Neural progenitor cell (in vitro differentiated cells): ENCODE measurements at places on chromosomes 13 and 19.
A peak's percentile ranks its signal among the peaks of the same experiment; 100 is the strongest.

- no peak for DNase-seq
Measured at GRCh38 chr13:39789451-39789850, 134.0 kb downstream of the COG6 start.

- DNase-seq = no peak
Measured at GRCh38 chr13:64052521-64052920, 2636.9 kb upstream of the PCDH20 start.

GRCh38 chr13:69857183-69857821, 250.3 kb upstream of the ATXN8OS start:
- DNase-seq = peak; percentile 75

- DNase-seq = no peak
Measured at GRCh38 chr13:98480915-98481877, 95.7 kb downstream of the STK24 start.

GRCh38 chr19:10815007-10815536, 20.9 kb downstream of the TMED1 start:
- no peak for DNase-seq

GRCh38 chr13:97194479-97194878, 27.7 kb upstream of the MBNL2 start:
- no peak for DNase-seq

DNA sequence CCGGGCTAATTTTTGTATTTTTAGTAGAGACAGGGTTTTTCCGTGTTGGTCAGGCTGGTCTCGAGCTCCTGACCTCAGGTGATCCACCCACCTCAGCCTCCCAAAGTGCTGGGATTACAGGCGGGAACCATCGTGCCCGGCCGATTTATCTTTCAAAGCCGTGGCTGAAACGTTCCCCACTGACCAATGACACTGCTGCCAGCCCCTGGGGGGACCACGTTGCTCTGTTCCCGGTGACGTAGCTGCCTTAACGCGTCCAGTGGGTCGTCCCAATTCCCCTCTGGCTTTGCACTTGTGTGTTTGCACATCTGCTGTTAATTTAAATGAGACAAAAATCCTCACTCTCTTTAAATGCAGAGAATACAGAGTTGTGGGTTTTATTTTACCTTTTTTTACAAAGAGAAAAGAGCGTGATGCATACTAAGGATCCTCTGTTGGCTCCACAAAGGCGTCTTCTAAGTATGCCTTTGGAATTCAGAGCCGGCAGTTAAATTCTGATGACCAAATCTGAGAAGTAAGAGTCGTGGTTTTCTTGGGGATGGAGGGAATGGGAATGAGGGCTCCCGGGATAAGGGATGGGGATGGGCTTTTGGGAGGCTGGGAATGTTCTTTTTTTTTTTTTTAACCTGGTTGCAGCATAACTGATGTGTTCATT, 18.6 kb upstream of the LMTK3 start:
- DNase-seq = no peak

DNA sequence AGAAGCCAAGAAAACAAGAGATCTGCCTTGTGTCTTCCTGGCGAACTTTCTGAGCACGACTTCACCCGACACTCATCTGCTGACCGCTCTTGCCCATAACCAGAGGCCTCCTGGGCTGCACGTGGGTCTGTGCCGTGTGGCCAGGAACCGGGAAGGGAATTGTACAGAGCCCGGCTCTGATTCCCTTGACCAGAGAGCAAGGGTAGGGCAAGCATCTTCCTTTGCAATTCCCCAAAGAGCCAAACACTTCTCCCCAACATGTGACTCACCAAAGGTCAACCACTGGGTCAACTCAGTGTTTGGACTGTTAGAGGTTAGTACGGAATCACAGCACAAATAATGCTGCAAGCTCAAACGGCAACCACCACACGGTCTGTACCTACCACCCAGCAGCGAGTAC, 48.9 kb downstream of the KLF2 start:
- DNase-seq = no peak

- DNase-seq = no peak
Measured at GRCh38 chr13:98749501-98749900, 3.0 kb downstream of the SLC15A1 start.

DNA sequence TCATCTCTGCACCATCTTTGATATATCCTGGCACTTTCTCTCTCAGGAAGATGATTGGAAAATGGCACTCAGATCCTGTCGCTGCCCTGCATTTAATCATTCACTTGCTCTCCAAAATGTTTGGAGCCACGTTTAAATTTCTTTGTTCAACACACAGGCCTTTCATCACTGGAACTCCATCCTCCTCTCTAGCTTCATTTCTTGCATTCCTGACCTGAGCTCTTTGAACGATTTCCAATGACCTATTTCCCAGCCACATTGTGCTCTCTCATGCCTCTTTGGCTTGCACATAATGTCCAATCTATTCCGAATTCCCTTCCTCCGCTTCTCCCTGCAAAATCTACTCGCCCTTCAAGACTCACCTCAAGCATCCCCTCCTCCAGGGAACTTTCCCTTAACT, 287.4 kb upstream of the NBEA start:
- DNase-seq = peak; percentile 18

DNA sequence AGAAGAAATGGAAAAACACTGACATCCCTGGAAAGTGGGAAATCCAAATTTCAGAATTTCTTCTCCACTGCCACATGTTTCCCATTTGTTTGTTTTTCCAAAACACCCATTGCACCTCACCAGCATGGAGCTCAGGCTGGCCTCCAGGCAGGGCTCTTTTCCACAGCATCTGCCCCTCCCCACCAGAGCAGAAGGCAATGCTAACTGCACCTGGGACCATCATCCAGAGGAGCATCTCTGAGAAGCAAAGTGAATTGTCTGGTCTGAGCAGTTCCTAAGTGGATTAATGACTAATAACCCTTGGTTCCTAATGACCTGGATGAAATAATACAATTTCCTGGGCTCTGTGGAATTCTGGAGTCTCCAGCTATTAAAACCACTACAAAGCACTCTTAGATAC, 8.8 kb upstream of the CYSLTR2 start:
- DNase-seq = no peak

DNA sequence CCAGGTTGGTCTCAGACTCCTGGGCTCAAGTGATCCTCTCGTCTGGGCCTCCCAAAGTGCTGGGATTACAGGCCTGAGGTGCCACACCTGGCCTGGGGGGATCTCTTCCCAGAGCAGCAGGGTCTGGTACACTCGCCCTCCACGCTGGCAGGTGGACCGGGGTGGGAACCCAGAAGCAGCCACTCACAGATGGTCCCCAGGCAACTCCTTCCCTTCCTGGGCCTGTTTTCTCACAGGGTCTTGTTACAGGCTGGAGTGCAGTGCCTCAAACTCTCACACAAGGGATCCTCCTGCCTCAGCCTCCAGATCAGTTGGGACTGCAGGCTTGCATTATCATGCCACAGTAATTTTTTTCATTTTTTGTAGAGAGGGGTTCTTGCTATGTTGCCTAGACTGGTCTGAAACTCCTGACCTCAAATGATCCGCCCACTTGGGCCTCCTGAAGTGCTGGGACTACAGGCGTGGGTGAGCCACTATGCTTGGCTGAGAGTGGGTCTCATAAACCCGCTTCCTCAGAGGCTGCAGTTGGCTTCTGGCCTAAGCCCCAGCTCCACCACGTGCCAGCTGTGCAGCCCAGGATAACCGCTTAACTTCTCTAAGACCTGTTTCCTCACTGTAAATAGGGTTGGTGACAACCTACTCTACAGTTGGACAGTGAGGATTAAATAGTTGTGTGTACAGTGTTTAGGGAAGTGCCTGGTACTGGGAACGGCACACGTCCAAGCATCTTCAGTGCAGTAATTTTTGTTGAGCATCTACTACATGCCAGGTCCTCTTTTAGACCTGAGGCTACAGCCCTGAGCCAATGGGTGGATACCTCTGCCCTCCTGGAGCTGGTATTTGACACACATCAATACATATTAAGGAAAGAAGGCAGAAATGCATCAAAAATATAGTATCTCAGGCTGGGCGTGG, 871 bp upstream of the CCER2 start:
- DNase-seq = no peak
